Germinal center (tissue), 1 donor: ENCODE measurements at places on chromosomes 3 and 15.

- no peak for DNase-seq
These were observed 86.9 kb upstream of the PRTG start for GRCh38 chr15:55829826-55830225.

DNA sequence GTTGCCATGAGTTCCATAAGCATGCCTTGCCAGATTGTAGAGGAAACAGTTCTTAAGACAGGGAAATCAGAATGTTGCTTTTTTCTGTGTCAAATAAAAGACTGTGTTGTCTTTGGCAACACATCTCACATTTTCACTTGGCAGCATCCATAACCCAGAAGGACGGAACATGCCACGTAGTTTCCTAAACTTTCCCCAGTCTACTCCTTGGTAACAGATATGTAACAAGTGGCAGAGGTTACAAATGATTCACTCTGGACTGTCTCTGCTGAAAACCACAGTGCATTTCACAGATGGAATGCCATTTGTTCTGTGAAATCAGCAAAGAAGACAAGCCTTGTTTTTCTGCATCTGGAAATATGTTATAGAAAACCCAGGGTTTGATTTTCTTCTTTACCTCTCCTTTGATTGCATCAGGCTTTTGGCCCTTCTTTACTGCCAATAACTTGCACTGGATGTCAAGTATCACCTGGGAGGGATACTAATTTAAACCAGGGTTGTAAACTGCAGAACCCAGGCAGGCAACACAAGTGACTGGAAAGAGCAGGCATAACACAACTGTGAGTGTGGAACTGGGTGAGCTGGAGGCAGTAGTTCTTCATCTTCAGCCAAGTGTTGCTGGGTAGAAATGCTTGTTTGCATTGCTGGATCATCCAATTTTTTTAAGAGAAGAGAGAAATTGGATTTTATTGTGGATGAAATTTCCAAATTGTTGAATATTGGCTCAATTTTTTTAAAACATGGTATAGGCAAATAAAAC is 124.4 kb upstream of the FOXB1 start:
- no peak for DNase-seq

DNA sequence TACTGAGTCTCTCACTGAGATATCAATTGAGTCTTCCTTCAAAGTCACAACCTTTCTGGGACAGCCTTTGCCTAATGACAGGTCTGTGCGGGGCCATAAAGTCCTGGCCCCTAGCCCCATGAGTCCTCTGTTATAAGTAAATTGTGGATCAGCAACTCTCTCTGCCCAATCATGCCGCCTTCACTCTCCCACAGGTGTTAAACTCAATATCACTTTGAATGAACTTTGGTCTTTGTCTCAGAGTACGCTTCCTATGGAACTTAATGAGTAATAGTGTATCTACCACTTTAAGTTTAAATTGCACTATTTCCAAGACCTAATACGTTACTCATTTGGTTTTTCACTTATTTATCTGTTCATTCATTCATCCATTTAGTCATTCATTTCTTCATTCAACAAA is 826.4 kb downstream of the TUSC7 start:
- DNase-seq, result no peak

DNA sequence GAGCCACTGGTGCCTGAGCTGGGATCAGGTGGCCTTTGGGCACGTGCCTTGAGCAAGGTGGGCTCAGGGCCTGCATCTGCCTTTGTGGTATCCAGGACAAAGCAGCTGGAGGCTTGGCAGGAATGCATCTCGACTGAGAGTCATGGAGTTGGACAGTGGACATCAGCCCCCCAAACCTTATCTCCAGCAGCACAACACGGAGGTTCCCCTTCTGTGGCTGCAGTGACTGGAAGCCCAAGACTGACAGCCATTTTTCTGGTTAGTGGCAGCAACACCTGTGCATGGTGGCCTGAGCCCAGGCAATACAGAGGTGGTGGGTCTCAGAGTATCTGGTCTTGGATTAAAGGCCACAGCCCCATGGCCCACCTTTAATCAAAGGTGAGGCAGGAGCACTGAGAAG is 27.8 kb upstream of the TSEN2 start:
- DNase-seq, result no peak

- DNase-seq, result no peak
These were observed 2.6 kb downstream of the TSEN2 start for GRCh38 chr3:12486916-12487315.

DNA sequence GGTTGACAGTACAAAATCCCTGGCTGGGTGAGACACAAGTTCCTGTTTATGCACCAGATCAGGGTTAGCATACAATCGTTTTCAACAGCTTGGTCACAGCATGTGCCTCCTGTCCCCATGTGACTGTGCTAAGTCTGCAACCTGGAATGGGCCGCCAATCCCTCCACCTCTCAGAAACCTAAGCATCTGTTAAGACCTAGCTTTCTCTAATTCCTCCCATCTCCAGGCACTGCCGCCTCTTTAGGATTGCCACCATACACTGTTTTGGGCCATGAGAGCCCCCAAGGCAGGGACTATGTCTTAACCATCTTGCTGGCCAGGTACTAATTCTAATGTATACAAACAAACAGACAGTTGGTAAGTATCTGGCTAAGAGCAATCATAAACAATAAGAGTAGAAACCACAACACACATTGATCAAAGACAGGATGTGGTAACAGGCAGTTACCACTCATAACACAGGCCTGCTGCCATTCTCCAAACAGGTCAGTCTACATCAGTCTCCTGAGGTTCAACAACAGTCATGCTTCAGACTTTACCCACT is 25.6 kb downstream of the SEC22C start:
- DNase-seq, result no peak

GRCh38 chr15:83850015-83850414 is 196.1 kb downstream of the ADAMTSL3 start:
- DNase-seq, result no peak

GRCh38 chr15:41256577-41257038 is 25.5 kb downstream of the CHP1 start:
- no peak for DNase-seq

DNA sequence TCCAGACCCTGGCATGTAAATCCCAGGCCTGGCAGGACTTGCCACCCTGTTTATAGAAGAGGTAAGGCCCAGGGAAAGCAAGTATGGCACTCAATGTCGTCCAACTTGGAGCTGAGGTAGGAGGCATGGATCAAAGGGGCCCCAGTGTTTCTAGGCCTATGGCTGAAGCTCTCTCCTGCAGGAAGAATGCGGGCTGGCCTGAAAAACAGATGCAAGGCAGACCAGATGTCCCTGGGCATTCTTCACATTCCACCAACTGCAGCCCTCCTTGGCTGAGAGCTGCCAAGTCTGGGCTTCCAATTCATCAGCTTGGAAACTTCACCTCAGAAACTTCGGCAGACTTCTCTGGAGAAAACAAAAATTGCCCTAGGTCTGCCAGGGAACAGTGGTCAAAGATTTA is 22.2 kb downstream of the MESD start:
- DNase-seq, result no peak

DNA sequence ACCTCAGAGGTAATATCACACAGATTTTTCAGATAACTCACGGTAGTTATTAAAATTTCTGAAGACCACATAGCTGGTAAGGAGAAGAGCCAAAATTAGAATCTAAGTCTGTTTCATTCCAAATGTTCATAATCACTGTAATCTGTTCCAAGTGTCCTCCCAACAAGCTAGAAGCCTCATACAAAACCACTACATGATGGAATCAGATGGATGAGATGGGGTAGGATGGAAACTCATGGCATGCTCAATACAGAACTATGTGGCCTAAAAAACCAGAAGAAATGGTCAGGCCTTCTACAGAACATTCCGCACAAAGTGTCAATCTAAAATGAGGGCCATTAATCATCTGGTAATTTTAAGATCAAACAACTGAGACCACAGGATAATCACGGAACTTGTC is 91.8 kb downstream of the THBS1 start:
- DNase-seq, result no peak

DNA sequence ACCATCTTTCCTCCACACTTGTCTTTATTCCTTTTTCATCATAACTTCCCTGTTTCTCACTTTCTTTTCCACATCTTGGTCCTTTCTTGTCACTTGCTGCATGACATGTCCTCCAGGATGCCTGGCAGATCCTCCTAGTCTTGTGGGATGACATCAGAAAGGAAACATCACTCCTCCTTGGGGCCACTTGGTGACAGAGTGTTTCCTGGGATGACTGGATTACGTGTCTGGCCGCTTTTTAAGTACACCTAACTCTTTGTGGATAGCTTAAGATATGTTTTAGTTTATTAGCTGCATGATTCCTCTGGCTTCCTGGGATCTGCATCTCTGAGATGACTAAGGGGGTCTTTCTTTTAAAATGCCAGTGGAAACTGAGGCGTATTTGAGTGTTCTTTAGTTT is 363.5 kb upstream of the FRG2C start:
- DNase-seq, result no peak

GRCh38 chr3:85041001-85041400 is 82.2 kb downstream of the CADM2 start:
- DNase-seq, result no peak
